ENCODE measurements at places on chromosomes 3 and 15. TPM values are rescaled to one million over a fixed set of nuclear protein-coding genes. Genes with fewer than 3 reads are reported as not detected.
A peak's percentile ranks its signal among the peaks of the same experiment; 100 is the strongest.

Gene BCHE
- polyA plus RNA-seq: 12.9 TPM

DNA sequence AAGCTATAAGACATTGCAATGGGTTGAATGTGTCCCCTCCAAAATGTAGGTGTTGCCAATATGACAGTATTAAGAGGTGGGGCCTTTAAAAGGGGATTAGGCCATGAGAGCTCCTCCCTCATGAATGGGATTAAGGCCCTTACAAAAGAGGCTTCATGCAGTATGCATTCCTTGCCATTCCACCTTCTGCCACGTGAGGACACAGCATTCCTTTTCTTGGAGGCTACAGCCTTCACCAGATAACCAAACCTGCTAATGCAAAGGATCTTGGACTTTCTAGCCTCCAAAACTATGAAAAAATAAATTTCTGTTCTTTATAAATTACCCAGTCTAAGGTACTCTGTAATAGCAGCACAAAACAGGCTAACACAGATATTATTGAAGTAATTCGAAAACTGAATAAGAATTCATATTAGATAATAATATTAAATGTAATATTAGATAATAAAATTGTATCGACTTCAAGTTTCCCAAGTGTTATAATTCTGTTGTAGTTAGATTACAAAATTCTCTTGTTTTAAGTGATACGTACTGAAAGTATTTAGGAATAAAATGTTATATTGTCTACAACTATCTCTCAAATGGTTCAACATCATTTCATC, 29.4 kb upstream of the ATP8B4 start:
- no peak for DNase-seq

DNA sequence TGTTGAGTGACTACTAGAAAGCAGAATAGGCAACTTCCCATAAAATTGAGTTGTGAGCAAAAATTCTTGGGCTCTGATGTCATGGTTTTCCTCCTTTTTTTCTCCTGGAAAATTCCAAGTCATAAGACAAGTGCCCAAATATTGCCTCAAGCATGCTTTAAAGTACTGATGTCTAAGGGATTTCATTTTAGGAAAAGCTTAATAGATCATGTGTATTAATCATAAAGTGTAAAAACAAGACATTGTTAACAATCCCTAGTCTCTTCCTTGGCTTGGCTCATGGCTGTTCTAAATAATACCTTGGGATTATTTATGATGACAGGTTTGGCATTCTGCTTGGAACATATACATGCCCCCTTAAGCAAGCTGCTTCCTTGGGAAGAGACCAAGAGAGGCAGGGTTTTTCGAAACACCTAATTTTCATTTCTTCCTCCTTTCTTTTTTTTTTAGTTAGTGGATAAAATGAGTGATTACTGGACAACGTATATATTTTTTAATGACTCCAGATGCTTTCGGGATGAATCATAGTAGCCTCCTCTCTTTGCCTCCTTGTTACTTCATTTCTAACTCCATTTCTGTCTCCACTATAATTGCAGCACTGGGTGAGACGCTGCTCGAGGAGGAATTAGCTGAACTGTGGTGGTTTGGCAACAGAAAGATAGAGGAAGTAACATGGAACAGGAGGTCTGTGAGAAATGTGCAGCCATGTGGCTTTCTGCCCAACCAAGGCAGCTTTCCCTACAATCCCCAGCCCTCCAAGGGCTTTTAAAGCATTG, 104.9 kb downstream of the TPRG1 start:
- DNase-seq: no peak

GRCh38 chr3:54960701-54961100, 32.8 kb upstream of the LRTM1 start:
- no peak for DNase-seq

DNA sequence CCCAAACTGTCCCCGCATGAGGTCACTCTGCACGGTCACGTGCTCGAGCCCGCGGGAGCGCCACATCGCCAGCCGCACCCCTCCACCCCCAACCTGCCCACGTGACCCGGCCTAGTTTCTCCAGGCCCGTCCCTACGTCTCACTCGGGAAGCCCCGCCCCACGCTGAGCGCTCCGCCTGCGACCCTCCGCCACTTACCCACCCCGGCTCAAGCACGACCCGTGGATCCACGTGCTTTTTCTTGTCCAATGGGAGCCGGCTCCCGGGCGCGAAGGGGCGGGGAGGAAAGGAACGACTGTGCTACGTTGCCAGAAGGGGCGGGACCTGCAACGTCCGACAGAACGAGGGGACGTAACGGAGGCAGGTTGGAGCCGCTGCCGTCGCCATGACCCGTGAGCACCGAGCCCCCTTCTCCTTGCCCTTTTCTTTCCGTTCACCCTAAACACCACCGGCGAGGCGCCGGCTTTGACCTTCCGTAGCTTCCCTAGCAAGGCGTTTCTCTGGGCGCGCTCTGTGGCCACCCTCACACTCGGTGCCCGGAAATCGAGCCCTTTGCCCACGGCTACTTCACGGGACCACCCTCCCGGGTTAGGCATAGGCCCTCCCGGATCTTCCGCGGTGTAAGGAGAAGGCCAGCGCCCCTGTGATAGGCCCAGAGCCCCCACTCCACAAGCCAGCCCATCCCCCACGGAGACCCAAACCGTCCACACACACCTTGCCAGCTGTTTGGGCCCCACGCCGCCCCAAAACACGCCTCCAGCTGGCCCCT, at the start of gene SERF2:
TSS of gene SERF2 (plus strand) at position 328 of the 768 bp plus-strand sequence. CDS start at position 385, 57 bp downstream.
- DNase-seq: peak; percentile 98

- DNase-seq: no peak
These were observed 85.4 kb downstream of the ADAMTS17 start for GRCh38 chr15:100256101-100256969.

DNA sequence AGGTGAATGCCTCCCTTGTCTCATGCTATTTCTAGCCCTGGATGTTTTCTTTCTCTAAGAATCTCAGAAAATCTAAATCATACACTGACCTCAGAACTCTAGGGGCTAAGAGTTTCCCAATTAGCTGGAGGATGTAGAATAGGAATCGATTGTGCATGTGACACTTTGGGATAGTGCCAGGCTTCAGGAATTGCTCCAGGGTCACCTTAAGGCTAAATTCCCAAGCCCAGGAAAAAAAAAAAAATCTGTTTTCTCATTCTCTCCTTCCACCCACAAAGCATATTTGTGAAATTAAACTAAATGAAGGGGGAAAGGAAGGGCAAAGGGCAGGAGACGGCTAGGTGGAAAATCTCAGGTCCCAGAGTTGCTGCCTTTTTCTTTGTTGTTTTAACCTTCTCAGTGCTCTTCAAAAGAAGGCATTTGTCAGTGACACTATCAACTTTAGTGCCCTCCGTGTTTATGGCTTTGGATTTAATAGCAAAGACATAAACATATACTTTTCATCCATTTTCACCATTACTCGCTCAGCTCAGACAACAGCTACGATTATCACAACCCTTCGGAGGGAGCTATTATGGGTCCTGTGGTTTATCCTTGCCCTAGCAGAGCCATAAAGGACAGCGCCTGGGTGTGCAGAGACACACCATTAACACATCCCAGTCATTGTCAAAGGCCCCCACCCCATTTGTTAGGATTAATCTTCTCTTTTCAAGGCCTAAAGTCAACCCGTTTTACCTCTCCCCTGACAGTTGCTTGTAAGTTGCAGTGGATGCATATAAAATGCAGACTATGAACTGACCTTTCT, 271.7 kb downstream of the PDZRN3 start:
- DNase-seq: no peak

GRCh38 chr3:85394424-85394823, 435.6 kb downstream of the CADM2 start:
- DNase-seq: no peak

- DNase-seq: no peak
These were observed 46.9 kb downstream of the SFMBT1 start for GRCh38 chr3:52998771-52999513.

All from right renal cortex interstitium (tissue), 3 donors.